AG09319 (cell line): ENCODE measurements at places on chromosomes 12 and 14.

GRCh38 chr12:7991535-7991934 is 41.0 kb upstream of the FOXJ2 start:
- no peak for DNase-seq

- DNase-seq = no peak
Measured at GRCh38 chr12:106112145-106112821, 26.5 kb downstream of the NUAK1 start.

DNA sequence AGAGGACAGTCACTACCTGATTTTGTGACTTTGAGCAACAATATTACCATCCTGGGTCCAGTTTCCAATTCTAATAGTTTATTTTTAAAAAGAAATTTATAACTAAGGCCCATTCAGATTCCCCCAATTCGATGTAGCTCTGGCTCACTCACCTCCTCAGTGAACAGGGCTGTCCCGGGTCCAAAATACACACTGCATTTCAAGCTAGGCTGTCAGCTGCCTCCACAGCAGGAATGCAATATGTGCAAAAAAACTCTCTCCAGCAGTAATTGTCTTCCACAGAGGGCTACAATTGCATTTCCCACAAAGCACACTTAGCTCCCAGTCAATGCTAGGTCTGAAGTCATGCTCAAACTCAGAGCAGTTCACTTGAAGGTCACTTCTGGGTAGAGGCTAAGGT is 39.3 kb upstream of the ZNF641 start:
- DNase-seq = no peak

GRCh38 chr12:6644257-6644596 is 3.0 kb downstream of the ACRBP start:
- DNase-seq = no peak

- DNase-seq = no peak
Measured at GRCh38 chr12:123142518-123142840, 8.4 kb downstream of the PITPNM2 start.

DNA sequence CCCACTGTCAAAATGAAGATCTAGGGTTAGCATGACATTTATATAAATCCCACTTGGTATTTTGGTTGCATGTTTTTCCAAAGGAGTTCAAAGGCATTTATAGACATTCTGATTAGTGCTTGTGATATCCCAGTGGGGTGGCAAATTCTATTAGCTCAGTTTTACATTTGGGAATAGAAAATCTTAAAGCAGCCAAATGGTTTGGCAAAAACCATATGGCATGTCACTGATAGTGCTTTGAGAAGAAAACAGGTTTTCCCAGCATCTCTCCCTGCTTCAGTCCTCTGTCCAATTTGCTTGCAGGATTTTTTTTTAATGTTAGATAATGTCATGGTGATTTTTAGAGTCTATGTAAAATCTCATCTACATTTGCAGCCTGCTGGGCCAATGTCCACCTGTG is 225.1 kb upstream of the DIO3 start:
- no peak for DNase-seq
